Activated CD4-positive, alpha-beta memory T cell treated with anti-CD3 and anti-CD28 coated beads for 36 hours (primary cell): ENCODE measurements at places on chromosomes 6 and 20.

- no peak for DNase-seq
Measured at GRCh38 chr20:61798632-61799031, 267.0 kb downstream of the TAF4 start.

GRCh38 chr6:35411066-35411465, 41.1 kb upstream of the FANCE start:
- DNase-seq = peak; percentile 21

DNA sequence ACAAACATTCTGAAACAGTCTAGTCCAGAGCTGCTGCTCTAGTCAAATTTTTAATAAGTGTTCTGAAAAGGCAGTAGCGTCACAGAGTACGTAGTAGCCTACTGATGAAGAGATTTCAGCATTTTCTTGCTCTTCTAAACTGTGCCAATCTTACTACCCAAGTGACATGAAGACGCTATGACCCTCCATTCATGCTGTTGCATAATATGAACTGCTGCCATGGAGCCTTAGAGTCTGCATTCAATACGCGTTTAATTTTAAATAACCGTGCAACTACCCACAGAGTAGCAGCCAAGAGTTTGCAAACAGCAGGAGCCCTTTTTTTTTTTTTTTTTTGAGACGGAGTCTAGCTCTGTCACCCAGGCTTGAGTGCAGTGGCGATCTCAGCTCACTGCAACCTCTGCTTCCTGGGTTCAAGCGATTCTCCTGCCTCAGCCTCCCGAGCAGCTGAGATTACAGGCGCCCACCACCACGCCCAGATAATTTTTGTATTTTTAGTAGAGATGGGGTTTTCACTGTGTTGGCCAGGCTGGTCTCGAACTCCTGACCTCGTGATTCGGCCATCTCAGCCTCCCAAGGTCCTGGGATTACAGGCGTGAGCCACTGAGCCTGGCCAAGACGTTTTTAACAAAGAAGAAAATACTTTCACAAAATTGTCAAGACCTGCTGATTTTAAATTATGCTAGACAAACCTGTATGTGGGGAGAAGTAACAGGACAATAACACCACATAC, 44.3 kb downstream of the EZR start:
- no peak for DNase-seq

GRCh38 chr20:25676164-25676809, 20.4 kb downstream of the ZNF337 start:
- DNase-seq = no peak

DNA sequence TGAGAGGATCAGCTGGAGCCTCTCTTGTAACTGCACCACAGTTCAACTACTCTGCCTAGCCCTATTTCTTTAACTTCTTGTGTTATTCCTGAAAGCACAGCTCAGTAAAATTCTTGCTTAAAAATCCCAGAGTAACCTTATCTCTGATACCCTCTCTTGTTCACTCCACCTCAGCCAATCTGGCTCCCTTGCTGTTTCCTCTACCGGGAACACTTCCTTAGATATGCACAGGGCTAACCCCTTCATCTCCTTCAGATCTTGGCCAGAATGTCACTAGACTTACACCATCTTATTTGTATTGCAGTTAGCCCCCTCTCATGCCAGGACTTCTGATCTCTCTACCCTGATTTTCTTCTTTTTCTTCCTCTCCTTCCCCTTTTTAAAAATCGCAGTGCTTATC, 2.6 kb upstream of the ZKSCAN3 start:
- no peak for DNase-seq

- DNase-seq = no peak
Measured at GRCh38 chr6:84770521-84770920, 6.1 kb upstream of the TBX18 start.

DNA sequence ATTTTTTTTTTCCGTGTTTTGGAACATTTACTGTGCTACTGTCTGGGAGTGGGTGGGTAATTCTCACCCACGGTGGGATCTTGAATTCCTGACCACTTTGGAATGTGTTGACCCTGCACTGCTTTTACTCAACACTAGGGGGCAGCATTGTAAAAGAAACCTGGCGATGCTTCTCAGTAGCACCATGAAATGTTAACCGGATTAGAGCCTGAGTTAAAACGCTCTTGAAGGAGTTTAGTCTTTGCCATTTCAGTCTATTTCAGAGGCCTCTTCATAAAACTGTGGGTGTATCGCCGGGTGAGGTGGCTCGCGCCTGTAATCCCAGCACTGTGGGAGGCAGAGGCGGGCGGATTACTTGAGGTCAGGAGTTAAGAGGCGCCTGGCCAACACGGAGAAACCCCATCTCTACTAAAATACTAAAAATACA, 114.4 kb upstream of the PRND start:
- peak; percentile 62 for DNase-seq

- DNase-seq = no peak
Measured at GRCh38 chr6:32604434-32604877, 14.8 kb upstream of the HLA-DRB1 start.

DNA sequence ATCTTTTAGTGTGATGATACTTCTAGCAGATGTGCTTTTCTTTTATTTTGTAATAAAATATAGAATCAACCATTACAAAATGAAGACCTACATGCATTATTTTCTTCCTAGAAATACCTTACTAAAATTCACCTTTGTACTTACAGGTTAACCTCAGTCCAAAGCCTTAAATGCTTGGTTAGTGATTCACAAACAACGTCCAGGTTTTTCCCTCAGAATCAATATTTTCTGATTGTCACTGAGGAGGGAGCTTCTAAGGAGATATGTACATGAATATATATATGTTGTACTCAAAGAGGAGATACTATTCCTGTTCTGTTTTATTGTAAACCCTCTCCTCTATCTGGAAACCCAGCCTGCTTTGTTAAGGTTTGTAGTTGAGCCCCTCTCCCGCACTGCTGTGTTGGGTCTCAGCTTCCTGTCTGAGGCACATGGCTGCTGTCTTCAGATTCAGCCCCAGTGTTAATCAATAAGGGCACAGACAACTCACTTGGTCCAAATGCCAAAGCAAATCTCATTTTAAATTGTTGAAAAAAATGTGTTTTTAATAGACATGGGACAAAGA, 33.9 kb upstream of the HS3ST5 start:
- no peak for DNase-seq

GRCh38 chr20:47318586-47319516, 37.6 kb downstream of the ZMYND8 start:
- DNase-seq = peak; percentile 17

DNA sequence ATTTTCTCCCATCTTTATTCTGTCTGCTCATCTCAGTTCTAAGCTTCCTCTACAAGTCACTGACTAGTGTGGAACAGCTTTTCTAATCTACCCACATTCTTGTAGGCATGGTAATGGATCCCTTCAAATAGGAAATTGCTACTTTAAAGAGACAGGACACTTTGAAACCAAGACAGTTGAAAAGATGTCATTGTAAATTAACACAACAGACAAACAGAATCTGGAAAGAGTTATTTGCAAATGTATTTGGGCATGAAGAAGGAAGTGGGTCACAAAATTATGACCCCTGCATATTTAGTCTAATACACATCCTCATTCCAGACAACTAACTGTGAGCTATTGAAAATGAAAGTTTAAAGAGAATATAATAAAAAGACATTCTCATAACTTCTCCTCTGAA, 298.2 kb upstream of the MARCKS start:
- no peak for DNase-seq

GRCh38 chr6:37051138-37052026, 45.9 kb downstream of the FGD2 start:
- peak; percentile 95 for DNase-seq
